Stimulated activated CD8-positive, alpha-beta memory T cell treated with anti-CD3 and anti-CD28 coated beads, Interleukin-7, amount 100 ng/mL, for 24 hours (primary cell): ENCODE measurements at places on chromosomes 7 and 10.
A peak's percentile ranks its signal among the peaks of the same experiment; 100 is the strongest.

DNA sequence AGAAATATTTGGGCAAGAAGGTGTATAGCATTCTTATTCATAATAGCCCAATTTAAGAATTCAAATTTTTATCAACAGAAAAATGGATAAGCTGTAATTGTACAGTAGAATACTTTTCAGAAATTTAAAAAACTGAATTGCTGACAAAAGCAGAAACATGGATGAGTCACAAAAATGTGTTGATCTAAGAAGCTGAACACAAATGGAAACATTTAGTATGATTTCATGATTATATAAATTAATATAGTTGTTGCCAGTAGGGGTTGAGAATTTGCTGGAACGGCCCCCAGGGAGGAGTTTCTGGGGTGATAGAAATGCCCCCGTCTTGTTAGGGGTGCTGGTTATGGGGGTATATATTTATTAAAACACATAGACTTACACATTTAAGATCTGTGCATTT, 179.1 kb downstream of the KLF6 start:
- no peak for DNase-seq

GRCh38 chr10:71486484-71487114, 89.9 kb downstream of the CDH23 start:
- DNase-seq, result peak; percentile 23

DNA sequence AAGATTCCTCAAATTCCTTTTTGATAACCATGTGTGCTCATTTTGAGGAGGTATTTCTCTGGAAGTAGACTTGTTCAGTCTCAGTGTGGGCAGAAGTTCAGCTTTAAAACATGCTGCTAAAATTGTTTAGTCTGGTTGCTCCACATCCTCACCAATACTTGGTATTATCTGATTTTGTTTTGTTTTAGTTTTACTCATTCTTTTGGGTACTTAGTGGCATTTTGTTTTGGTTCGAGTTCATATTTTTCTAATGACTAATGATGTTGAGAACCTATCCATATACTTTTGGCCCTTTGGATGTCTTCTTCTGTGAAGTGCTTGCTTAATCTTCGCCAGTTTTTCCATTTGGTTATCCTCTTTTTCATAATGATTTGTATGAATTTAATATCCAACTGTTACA, 694.2 kb upstream of the FZD8 start:
- no peak for DNase-seq

DNA sequence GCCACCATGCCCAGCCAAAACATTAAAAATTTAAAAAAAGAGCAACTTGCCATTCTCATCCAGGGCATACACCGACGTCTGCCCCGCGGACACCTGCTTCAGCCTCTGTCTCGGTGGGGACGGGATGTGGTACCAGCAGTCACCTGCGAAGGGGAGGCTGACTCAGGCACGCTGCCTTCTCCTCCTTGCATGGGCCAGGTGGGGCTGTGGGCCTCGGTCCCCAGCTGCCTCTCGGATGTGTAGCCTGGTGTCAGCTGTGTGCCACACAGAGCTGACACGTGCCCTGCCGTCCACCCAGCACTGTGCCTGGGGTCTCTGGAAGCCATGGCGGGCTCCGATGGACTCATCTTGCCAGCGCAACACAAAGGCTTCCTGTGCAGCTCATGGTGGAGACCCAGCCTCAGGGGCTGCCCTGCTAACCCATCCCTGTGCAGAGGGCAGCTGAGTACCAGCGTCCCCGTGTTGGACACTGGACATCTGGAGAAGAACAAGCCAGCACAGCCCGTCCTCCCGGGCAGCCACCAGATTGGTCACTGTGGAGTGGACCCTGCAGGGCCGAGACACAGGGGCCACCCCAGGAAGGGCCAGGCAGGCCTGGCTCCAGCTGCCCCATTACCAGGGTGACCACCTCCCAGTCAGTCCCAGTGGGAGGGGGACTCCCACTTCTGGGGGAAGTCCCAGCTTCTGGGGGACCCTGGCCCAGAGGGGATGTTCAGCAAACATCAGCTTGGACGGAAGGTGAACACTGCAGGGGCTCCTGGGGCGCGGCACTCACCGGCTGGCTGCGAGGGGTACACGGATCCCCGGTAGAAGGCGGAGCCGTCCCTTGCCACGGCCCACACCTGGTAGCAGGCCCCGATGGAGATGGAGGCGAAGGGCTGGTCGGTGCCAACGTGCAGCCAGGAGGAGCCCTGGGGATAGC, 10.6 kb downstream of the BHLHA15 start:
- DNase-seq, result no peak

- DNase-seq, result no peak
Measured at GRCh38 chr7:74306730-74307469, 17.7 kb downstream of the CLIP2 start.

DNA sequence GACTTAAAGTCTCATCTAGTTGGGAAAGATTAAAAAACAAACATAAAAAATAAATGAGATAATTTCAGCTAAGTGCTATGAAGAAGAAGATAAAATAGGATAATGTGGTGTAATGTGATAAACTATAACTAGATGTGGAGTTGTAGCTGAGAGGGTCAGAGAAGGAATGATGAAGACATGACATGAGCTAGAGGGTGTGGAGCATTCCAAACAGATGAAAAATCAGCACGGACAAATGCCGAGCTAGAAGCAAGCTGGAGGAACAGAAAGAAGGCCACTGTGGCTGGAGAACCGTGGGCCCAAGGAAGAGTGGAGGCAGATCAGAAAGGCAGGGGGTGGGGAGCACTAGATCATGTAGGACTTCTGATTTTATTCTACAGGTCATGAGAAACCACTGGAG, 70.6 kb downstream of the CDK6 start:
- DNase-seq, result no peak

GRCh38 chr7:155145477-155146255, 75.5 kb downstream of the HTR5A start:
- no peak for DNase-seq

DNA sequence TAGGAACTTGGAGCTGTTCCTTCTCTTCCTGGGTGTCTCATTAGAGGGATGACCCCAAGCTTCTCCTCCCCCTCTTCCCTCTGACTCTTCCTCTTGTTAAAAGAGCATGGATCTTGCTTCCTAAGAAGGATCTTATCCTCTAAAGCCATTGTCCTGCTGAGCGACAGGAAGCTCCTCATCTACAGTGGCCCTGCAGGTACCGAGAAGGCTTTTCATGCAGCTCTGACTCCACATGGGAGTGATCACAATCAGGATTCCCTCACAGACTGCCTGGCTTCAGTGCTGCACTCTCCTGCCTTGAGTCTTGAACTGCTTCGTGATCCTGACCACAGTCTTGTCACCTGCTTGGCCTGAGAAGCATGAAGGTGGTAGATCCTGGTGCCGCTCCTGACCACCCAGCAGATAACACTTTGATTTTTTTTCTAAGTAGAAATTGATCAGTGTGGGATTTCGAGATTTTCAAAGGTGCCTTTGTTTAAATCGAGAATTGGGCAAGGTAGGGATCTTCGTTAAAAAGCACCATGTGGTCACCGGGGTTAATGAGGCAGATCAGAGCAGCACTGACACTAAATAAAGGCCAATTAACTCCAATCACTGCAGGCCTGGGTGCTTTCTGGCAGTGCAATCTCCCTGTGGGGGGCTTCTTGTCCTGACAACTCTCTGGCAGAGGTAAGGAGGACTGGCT, 376.4 kb downstream of the NRG3 start:
- no peak for DNase-seq

- DNase-seq, result no peak
Measured at GRCh38 chr10:71040846-71041605, 152.7 kb upstream of the PCBD1 start.

- no peak for DNase-seq
Measured at GRCh38 chr10:101529725-101530553, 58.1 kb downstream of the POLL start.

- DNase-seq, result no peak
Measured at GRCh38 chr7:94276795-94277194, 117.9 kb upstream of the COL1A2 start.

DNA sequence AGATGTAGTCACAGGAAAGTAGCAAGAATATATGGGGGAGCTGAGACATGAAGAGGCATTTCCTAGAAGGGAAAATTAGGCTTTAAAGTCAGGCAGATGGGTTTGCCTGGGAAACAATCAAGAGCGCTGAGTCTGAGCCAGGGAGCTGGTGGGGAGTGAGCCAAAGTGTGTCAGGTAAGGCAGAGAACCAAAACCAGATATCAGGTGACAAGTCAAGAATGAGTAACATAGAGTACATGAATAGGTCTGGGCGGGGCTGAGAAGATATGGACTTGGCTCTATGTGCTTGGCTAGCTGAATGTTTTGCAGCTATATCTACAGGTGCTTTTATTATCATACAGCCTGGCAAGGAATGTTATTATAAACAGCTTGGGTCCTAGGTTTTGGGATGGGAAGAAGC, 49.3 kb downstream of the GPR141 start:
- no peak for DNase-seq

DNA sequence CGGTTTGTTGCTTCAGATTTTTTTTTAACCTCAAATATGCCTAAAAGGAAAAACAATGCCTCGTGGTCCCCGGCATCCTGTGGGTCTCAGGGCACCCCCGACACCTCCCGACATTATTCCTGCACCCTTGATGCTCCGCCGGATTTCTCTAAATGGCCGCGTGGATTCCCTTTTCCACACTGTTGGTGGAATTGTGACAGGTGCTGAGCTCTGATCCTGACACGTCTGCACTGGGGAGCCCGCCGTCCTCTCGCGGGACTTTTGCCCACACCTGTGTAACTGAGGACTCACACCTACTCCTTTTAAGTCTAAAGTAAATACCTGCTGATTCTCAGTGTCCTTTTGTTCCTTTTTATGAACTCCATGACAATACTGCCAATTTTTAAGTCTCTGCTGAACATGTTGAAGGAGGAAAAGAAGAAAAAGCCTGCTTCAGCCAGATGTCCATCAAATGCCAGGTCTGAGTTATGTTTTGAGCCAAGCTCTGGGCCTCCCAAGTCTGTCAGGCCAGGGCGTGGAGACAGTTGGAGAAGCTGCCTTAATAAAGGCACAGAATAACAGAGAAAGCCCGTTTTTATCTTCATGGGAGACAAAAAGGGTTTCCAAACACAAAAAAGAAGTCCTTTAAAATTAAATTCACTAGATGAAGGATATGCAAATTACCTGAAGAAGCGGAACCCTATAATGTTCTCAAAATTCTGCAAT, 568.2 kb downstream of the DNAJB6 start:
- DNase-seq, result no peak

GRCh38 chr10:130808243-130808642, 503.3 kb downstream of the TCERG1L start:
- DNase-seq, result no peak

- DNase-seq, result no peak
Measured at GRCh38 chr10:79101560-79102497, 33.1 kb downstream of the ZMIZ1 start.

DNA sequence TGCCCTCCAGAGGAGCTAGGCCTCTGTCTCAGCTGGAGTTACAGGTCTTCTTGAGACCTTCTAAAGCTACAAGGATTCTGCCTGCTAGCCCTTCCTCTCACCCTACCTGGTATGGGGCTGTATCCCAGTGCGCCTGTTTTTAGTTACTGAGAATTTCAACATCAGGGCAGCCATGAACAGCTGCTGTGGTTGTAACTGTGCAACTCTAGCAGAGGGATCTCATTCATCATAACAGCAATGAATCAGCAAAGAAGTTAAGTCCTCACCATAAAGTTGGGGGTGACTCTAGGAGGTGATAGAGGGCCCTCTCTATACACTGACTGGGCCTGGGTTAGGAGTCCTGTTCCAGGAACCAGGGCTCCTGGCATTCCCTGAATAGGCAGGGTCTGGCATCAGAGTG, 14.0 kb upstream of the CDH23 start:
- DNase-seq, result no peak

DNA sequence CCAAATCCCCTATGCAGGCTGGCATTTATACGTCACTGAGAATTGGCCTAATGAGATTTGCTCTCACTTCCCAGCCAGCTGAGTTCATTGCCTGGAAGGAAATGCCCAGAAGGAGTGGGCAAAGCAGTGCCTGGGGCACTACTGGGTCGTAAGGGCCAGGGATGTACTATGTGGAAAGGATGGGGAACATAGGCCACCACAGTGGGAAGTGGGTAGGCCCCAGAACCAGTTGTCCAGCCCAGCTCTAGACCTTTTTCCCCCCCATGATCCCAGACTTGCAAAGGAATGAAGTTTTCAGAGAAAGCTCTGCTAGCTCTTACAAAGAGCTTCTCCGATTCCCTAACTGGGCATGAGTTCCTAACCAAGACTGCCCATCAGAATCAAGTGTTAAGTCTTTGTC, 13.9 kb downstream of the TRPV5 start:
- no peak for DNase-seq

GRCh38 chr7:29953726-29954347, 35.8 kb downstream of the SCRN1 start:
- DNase-seq, result no peak

- DNase-seq, result no peak
Measured at GRCh38 chr7:148265896-148266295, 324.7 kb upstream of the C7orf33 start.

DNA sequence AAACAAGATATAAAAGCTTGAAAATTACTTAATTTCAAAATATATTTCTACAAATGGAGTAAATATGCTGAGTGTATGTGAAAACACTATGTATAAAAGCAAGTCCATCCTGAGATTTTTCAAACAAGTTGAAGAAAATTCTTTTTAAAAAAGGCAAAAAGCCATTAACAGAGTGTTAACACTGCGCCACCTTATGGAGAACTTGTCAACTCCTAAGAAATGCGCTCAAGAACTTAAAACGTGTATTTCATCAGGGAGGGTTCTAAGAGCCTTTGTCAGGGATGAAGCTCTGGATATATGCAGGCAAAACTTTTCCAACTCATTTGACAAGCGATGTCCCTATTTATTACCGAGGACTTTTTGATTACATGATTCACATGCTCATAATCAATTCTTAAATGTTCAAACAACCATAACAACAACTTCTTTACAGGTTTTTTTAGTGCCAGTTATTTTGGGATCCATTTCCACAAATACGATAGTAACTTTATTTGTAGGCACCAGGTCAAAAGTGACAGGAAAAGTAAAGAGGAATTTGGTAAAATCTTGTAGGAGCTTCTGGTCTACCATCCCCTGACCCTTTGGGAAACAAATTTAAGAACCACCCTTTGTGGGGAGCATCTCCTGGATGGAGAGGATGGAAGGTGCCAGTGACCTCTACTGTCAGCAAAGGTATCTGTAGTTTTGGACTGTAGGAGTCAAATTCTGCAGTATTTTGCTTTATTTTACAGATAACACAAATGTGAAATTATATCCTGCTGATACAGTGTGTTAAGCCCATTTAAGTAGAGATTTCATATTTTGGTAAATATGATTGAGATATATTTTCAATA, 23.2 kb downstream of the CALCR start:
- DNase-seq, result no peak

GRCh38 chr7:77827999-77828398, 29.4 kb downstream of the PHTF2 start:
- DNase-seq, result no peak

DNA sequence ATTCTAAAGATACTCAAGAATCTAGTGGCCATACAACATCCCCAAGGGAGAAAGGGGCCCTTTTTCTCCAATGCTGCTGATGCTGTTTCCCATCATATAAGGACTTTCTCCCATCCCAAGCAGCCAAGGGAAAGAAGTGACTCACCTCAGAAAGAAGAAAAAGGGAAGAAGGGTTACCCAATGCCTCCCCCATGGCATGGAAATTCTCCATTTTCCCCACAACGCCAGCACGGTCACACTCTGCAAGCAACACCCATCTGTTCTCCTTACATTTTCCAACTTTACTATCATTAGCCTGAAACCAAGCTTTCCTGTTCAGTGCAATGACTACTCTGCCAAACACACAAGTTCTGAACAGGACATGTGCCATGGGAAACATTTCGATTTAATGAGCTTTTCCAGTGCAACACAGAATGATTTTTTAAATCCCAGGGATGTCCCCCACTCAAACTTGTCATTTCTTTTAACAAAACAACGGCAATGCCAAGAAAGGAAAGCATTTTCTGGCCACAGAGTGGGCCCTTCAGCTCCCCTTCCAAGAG, 67.9 kb downstream of the PTPRN2 start:
- DNase-seq, result no peak

GRCh38 chr10:54124209-54124885, 676.7 kb downstream of the PCDH15 start:
- DNase-seq, result no peak
